Amniotic stem cell (primary cell): ENCODE measurements at places on chromosomes 4 and X.

DNA sequence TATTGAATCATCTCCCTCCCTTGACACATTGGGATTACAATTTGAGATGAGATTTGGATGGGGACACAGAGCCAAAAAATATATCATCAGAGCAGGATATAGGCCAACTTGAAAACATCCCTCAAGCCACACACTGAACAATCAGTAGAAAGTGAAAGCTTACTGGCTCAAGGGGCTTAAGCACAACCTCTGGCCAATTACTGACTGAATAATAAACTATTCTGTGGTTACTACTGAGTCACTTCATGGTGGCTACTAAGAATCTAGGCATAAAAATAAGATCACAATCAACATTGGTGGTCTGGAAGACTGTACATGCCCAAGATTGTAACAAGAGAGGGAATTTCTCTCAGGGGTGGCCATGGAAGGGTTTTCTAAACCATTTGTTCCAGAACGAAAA, 27.4 kb upstream of the GPR174 start:
- no peak for DNase-seq

DNA sequence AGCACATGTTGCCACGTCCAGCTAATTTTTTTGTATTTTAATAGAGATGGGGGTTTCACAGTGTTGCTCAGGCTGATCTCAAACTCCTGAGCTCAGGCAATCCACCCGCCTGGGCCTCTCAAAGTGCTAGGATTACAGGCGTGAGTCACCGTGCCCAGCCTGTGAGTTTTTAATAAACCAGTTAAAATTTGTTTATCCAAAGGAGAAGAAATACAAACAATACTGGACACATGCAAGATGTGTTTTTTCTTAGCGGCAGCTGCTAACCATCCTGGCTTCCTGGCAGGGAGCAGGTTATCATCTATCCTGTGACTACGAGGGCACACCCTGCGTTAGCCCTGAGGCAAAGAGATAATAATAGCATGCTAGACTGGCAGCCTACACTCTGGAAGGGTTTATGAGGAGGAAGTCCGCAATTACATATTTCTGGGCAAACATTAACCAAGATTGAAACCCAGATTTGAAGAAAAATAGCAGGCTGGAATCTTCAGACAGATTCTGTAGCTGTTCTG, 191.4 kb downstream of the SPRY1 start:
- peak; percentile 79 for DNase-seq

DNA sequence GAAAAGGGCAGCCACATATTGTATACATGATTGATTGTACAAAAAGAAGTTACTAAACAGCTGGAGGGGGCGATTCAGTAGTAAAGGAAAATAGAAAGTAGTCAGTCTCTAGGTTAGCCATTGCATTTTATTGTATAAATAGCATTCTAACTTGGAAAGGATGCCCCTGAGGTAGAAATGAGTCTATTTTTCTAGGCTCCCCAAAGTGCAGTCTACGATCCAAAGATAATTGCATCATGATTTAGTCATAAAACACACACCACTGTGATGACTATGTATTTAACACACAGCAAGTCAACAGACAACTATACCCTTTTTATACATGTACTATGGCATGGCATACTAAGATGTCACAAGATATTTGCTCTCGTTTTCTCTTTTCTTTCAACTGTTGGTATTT, 204.9 kb downstream of the APBB2 start:
- peak; percentile 50 for DNase-seq

- no peak for DNase-seq
Measured at GRCh38 chrX:12390301-12390700, 252.0 kb downstream of the FRMPD4 start.

- no peak for DNase-seq
Measured at GRCh38 chr4:152132776-152133175, 372.0 kb upstream of the GATB start.

DNA sequence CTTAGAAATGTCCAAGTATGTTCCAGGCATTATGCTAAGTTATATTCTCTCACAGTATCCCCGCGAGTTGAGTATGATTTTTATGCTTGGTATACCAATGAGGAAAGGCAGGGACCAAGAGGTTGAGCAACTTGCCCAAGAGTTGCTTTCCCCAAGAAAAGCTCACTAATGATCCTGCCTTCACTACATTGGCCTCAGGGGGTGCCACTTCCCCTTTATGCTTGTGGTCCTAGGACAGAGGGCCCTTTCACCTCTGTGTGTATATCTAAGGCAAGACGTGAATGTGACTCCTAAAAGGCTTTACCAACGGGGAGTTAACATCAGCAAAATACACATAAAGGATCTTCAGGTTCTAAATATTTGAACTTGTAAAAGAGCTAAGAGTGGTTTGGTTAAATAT, 164.4 kb upstream of the CPEB2 start:
- no peak for DNase-seq

- DNase-seq, result no peak
Measured at GRCh38 chr4:5757954-5758353, 47.0 kb downstream of the EVC start.

- DNase-seq, result no peak
Measured at GRCh38 chr4:149183638-149184037, 632.0 kb downstream of the IQCM start.
